ENCODE measurements at places on chromosomes 6 and 20.

DNA sequence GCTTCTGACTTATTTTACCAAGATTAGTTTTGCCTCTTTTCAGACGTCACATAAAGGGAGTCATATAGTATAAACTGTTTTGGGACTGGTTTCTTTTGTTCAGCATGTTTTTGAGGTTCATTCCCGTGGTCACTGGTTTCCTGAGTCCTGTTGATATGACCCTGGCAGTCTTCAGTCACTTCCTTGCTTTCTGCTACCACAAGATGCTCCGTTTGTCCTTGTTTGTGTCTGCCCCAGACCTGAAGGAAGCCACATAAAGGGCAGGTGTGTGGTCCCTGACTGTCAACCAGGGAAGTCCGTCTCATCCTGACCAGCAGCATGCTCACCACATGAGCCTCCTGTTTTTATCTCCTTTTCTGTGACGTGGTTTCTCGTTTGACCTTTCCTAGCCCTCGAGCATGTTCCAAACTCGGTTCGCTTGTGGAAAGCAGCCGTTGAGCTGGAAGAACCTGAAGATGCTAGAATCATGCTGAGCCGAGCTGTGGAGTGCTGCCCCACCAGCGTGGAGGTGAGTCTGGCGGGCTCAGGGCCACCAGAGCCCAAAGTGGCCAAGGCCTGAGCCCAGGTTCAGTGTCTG is 26.1 kb upstream of the C20orf204 start:
- DNase-seq, result no peak

DNA sequence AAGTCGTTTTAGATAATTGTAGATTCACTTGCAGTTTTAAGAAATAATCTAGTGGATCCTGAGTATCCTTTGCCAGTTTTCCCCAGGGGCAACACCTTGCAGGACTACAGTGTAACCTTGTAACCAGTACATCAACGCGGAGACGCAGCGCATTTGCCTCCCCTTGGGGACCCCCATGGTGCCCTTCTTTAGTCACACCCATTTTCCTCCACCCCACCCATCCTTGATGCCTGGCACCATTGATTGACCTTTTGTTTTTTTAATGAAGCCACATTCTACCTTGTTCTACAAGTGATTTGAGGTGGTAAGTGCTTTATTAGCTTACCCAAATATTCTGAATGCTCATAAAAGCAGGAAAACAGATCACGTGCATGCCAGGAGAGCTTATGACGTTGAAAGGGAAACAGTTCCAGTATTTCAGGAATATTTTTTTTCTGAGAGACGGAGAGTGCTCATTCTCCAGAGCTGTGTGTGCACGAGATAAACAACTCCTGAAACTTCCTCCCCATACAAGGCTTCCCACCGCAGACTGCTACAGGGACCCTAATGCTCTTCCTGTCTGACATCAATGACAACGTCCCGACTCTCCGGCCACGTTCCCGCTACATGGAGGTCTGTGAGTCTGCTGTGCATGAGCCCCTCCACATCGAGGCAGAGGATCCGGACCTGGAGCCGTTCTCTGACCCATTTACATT is 35.7 kb downstream of the CDH26 start:
- no peak for DNase-seq

GRCh38 chr6:158109748-158110147 is 58.3 kb downstream of the SERAC1 start:
- no peak for DNase-seq

DNA sequence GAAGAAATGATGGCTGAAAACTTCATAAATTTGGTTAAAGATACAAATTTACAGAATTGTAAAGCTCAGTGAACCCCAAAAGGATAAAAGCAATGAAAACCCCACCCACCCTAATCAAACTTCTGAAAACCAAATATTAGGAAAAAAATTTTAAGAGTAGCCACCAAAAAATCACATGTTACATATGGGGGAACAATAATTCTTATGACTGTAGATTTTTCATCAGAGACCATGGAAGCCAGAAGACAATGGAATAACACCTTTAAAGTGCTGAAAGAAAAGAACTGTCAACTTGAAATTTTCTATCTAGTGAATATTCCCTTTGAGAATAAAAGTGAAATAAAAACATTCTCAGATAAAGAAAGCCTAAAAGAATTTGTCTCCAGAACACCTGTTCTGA is 24.4 kb downstream of the PROCR start:
- no peak for DNase-seq

DNA sequence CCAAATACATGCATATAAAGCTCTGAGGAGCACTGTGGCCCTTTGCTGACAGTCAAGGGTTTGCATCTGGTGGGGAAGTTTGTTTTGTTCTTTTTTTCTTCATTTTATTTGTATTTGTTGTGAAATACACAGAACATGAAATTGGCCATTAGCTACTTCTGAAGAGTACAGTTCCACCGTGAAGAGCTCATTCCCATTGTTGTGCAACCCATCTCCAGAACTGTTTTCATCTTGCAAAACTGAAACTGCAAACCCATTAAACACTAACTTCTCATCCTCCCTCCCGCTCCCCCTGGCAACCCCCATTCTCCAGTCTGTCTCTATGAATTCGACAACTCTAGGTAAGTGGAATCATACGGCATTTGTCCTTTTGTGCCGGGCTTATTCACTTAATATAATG is 231.3 kb downstream of the TFAP2C start:
- no peak for DNase-seq

GRCh38 chr6:84309336-84309735 is 81.9 kb upstream of the CEP162 start:
- DNase-seq, result no peak

DNA sequence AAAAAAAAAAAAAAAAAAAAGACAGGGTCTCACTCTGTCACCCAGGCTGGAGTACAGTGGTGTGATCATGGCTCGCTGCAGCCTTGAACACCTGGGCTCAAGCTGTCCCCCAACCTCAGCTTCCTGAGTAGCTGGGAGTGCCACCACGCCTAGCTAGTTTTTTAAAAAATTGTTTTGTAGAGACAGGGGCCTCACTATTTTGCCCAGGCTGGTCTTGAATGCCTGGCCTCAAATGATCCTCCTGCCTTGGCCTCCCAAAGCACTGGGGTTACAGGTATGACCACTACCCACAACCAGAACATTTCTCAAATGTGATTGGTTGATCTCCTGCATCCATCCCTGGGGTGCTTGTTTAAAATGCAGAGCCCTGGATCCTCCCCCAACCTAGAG is 5.6 kb upstream of the RBCK1 start:
- no peak for DNase-seq

DNA sequence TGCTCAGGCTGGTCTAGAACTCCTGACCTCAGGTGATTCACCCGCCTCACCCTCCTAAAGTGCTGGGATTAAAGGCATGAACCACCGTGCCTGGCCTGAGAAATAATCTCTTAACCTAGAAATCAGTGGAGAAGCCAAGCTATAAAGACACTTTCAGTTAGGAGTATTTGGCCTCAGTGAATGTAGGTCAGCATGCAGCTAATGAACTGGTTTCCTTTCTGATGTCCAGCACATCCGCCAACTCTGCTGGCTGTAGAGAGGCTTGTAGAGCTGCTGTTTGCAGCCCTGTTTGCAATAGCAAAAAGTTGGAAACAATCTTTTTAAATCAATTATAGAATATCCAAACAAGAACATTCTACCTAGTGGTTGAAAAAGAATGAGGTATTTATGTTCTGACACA is 42.4 kb upstream of the ELOVL5 start:
- DNase-seq, result no peak

DNA sequence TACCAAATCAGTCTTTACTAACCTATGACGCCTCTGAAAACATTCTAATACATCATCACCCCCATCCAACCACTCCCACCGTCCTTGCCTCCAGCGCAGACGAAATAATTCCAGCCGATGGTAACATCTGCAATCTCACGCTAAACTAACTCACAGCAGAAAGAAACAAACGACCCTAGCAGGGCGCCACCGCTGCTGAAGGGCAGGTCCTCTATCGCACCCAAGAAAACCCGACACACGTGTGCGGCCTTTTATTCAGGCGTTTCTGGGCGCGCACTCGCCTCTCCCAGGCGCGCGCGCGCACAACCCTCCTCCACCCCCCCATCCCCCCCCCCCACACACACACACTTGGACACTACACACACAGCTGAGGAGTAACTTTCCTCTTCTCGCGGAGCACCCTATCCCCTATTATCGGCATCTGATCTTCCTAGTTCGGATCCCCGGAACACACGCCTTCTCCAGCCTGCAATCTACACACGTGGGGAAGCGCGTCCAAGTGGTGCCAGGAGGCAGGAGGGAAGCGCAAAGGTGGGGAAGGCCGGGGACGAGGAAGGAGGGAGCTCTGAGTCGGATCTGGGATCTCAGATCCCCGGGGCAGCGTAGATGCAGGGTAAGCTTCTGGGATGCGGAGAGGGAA is 1.4 kb downstream of the GFOD1 start:
- DNase-seq, result peak; percentile 45

DNA sequence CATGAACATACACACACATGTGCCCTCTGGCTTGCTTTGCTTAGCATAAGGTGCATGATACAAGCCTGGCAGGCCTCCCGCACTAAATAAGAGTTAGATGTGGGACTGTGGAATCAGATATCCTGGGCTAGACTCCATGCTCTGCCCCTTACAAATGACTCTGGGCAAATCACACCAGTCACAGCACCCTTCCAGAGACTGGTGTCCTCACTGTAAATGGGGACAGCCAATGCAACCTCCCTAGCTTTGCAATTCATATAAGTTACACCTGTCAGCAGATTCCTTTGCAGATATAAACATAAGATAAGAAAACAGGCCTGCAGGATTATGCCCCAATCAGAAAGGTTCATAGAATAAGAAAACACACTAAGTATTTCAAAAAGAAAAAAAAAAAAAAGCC is 174.1 kb downstream of the PTPRT start:
- DNase-seq, result no peak

Measured in midbrain (tissue), 1 donor.